ENCODE measurements at places on chromosomes 3 and 15.

- no peak for DNase-seq
Measured at GRCh38 chr3:72259755-72260587, 475.0 kb upstream of the PROK2 start.

DNA sequence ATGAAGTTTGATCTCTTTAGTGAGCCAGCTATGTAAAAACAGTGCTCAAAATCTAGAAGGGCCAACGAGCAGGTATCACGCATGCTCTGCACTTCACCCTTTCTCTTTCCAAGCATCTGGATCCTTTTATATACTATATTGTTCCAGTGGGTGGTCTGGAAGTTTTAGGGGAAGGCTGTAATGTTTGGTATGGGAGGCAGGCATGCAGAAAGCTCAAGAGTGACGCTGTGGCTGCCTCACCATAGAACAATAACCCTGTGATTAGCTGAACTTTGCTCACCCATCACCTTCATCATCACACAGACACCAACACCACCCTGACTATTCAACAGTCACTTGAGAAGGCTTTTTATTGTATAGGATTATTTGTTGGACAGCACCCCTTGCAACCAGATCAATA is 81.6 kb downstream of the FBN1 start:
- DNase-seq = no peak

DNA sequence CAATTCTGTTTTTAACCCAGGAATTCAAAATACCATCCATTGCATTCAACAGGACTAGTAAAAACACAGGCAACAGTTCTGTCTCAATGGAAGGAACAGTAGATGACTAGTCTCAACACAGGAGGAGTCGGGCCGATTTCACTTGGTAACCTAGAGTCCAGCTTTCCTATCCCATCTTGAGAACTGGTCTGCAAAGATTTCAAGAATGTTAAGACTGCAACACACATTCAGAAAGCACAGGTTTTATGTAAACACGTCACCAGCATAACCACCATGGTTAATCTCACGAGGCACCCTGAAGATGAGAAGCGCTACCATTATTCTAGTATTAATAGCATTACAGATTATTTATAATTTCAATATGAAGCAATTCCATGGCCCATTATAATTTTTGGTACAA is 22.0 kb downstream of the UQCC5 start:
- no peak for DNase-seq

DNA sequence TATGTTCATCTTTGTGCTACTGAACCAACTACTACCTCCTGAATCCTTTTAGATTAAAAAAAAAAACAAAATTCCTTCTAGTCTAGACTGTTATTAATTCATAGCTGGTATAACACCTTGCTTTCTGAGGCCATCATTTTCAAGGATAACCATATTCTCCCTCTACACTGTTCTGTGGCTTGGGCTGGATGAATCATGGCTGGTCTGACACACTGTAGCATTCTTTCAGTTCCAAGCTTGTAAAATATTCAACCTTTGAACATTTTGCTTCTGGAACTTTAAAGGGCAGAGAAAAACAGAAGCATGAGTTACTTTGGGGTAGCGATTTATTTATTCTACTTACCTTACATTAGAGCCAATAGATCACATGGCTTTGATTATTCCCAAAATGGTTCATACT is 7.6 kb downstream of the HSPBAP1 start:
- DNase-seq = peak; percentile 75

DNA sequence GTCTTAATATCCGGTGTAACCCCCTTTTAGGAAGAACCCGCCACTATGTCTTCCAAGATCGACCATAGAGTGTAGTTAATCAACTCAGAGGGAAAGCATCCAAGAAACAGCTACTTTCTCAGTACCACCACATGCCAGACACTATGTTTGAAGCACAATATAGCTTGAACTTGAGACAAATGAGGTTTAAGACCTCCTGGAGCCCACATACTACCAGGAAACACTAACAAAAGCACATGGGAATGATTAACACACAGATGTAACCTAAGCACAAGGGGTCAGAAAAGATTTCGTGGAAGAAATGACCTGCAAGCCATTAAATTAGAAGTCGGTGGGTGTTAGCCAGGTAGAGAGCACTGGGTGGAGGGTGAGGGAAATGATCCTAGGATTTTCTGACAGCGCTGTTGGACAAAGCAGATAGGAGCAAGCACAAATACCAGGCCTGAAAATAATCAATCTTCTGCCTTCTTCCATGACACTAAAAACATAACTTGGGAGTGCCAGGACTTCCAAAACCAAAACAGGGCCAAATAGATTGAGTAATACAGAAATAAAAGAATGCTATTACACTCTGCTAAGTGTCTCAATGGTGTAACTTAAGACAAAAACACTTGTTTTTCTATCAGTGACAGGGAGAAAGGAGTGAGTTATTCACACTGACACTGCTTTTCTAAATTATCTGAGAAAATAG is 213.7 kb downstream of the FOXP1 start:
- DNase-seq = no peak

DNA sequence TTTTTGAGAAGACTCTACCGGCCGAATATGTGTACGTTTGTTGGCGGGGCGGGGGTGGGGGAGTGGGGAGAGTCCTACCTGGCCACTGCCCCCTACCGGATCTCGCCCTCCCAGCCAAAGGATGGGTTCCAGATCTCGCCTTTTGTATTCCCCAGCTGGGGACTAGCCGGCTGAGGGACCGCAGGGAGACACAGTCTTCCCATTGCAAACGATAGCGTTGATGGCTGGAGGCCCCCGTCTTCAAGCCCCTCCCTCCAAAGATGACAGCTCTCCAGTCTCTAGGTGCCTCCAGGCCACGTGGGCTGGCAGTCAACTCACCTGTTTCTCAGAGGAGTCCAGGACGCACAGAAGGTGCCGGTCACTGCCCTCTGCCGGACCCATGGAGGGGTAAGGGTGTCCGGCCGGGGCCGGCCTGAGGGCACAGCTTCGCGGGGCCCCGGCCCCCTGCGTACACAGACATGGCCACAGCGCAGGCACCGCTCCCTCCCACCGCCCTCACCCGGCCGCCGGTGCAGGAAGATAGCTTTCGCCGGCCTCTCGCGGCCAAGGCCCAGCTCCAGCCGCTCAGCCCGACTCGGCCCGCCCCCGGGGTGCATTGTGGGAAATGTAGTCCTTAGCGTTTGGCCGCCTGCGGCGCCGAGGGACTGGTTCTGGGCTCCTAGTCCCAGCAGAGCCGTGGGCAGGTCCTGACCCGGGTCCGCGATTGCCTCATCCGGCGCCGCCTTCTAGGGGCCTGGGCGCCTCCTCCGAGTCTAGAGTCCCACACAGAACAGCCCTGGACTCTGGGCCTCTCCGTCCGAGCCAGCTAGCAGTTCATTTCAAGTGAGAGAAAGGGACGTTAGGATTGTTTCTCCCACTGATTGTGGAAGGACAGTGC is at the start of gene MON1A:
TSS of gene MON1A (minus strand) at position 521 of the 877 bp plus-strand sequence. CDS start 16,465 bp downstream, outside the sequence.
- DNase-seq = peak; percentile 88

DNA sequence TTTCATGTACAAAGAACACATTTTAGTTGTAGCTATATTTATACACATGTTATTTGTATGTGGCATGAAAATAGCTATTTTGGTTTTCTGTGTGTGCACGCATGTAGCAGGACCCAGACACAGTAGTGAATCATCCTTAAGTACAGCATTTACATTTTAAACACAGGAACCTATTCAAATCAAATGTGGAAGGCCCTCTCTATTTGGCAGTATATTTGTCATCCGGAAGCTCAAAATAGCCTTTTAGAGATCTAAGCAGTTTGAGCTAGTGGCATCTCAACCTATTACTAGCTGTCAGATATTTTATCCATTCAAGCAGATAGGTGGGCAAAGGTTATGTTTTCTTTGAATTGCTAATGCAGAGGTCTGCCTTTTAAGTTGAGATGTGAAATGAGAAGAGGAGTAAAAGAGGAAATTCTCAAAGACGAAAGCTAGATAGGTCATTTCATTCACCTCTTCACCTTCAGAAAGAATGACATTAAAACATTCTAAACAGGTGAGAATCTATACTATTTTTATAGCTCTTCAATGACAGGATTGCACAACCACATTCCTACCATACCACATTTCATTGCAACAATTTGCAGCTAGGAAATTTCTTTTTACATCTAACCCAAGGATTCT is 46.3 kb upstream of the TIPARP start:
- DNase-seq = no peak

GRCh38 chr3:37492468-37492867 is 318.1 kb upstream of the LRRFIP2 start:
- DNase-seq = no peak

- no peak for DNase-seq
Measured at GRCh38 chr3:134340362-134340981, 33.8 kb downstream of the AMOTL2 start.

DNA sequence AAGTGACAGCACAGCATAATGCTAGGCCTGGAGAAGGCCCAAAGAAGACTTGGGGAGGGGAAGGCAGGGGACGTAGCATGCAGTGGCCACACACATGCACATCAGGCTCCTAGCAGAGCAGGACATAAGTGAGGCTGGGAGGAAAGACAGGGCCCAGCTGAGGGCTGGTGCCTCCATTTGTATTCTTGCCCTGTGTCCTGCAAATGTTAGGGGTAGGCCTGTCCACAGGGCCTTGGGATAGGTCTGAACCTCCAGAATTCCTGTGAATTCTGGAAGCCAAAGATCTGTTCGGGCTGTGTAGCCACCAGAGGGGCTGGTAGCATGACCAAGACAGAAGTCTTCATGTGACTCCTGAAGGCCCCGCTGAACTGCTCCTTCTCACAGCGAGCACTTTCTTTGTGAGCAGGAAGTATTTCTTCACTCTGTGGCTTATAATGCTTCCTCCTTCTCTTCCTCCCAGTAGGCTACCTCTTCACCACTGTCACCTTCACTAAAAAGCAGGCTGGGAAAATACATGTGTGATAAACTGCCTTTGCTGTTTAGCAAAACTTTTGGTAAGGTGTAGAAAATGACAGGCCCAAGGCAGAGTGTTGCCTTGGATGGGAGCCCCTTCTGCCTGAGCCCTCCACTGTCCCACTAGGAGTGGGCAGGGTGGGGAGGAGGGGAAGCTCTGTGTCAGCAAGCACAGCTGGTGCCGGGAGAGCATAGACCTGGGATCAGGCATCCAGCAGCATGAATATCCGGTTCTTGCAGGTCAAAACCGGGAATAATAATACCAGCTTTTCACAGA is 8.4 kb downstream of the CERS3 start:
- no peak for DNase-seq

- no peak for DNase-seq
Measured at GRCh38 chr3:54283470-54283869, 161.1 kb downstream of the CACNA2D3 start.

Measured in brain microvascular endothelial cell (primary cell).